GM10248 (cell line): ENCODE measurements at places on chromosomes 7 and 10.

DNA sequence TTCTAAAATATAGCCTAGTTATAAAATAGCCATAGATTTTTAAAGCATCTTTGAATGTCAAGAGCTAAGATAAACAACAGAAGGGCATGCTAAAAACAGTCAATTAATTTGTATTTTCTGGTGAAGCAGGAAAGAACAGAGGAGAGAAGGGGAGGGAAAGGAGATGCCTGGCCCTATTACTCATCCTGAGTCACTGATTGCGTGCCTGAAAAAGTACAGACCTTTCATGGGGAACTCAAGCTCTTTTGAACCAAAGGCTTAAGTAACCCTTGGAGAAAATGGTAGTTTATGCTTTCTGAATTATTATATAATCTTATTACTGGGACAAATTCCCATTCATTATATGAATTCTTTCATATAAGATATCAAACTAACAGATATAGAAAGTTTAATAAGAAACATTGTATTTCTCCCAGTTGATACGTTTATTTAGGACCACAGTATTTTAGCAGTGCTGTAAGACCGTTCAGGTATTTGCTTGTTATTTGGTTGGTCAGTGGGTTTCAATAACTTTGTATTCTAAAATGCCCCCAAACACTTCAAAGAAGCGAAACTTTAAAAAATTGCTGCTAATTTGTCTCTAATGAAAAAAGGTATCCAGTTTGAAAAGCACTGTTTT is 151.3 kb downstream of the HGF start:
- no peak for DNase-seq

DNA sequence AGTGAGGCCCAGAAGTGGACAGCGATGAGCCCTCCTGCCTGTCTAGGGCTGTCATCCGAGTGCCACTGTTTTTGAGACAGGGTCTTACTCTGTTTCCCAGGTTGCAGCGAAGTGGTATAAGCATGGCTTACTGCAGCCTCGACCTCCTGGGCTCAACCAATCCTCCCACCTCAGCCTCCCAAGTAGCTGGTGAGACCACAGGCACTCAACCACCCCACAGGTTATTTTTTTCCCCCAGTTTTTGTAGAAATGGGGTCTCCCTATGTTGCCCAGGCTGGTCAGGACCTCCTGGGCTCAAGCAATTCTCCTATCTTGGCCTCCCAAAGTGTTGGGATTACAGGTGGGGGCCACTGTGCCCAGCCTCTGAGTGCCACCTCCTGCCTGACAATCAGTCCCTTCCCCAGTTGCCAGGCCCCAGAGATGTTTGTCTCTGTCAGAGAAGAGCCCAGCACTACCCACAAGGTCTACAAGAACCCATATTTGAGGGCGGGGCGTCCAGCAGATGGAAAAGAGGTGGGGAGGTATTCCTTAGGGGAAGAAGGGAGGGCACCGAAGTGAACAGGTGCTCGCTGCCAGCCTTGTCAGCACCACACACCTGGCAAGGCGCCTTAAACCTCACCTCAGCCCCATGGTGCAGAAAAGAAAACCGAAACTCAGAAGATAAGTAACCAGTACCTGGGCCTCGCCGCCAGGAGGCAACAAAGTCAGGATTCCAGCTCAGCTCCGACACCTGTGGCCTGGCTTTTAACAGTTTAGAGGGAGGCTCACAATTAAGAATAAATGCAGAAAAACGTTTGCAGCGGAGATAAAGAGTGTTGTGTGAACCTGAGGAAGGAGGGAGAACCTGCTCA is 77.4 kb upstream of the ANLN start:
- peak; percentile 45 for DNase-seq

DNA sequence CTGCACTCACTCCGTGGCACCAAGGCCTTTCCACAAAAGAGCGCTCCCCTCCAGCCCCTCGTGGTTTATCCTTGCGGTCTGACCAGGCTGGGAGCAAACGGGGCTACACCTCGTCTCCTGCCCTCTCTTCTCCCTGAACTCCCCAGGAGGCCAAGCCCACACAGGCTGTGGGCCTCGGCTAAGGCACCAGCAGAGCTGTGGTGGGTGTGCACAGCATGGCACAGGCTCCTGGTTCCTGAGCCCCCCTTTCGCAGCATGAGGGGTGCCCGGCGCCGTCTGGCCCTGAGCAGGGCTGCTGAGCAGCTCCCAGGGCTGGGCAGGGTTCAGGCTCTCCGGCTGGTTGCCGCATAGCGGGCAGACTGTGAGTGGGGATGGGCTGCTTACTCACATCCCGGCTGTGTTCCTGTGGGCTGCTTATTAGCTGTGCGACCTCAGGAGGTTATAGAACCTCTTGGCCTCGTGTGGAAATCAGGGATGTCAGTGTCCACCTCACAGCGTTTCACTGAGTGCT is 90.4 kb downstream of the ZMIZ1 start:
- no peak for DNase-seq

GRCh38 chr10:93198401-93199131 is 124.9 kb downstream of the CYP26A1 start:
- no peak for DNase-seq
